Mucosa of descending colon (tissue), 3 donors: ENCODE measurements at places on chromosomes 4 and X. TPM values are rescaled to one million over a fixed set of nuclear protein-coding genes. Genes with fewer than 3 reads are reported as not detected.

NPY2R gene
- total RNA-seq: 0.51 TPM

ANAPC4 gene
- total RNA-seq: 29.6 TPM

TNMD gene
- 0.77 TPM for total RNA-seq

TCEAL6 gene
- not detected for total RNA-seq

DNA sequence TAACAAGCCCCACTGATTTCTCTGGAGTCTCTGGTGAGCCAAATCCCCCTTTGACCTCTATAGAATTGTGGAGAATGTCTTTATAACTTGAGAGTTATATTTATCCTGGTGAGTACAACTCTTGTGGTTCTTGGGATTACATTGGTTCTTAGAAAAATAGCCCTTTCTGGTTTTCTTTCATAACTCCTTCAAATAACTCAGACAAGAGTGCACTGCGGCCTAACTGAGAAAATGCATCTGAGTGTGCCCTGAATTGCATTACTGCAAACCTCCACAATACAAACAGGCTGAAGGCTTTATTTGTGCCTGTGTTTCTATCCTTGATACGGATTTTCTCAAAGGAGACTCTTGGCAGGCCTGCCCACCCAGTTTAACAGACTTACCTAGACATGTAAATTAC, 2.7 kb downstream of the BEX3 start:
- no peak for DNase-seq

- DNase-seq: no peak
Measured at GRCh38 chrX:147565237-147565636, 346.5 kb upstream of the FMR1 start.

DNA sequence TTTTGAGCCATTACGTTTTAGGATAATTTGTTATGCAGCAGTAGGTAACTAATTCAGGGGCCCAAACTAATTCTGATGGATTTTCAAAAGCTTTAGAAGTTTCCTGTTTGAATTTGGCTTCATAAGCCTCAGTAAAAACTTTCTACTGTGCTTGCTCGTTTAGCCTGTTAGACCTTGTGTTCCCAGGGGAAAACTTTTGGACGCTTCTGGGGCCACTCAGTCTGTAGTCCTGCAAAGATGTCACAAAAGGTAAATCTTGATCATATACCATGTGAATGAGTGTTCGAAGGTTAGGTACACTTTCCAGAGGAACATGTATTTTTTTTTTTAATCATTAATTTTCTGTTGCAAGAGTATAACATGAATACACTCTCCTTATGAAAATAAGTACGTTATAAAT, 70.7 kb downstream of the SUPT20HL2 start:
- no peak for DNase-seq

GRCh38 chrX:26922278-26922677, 540.9 kb downstream of the PPP4R3C start:
- DNase-seq: no peak

DNA sequence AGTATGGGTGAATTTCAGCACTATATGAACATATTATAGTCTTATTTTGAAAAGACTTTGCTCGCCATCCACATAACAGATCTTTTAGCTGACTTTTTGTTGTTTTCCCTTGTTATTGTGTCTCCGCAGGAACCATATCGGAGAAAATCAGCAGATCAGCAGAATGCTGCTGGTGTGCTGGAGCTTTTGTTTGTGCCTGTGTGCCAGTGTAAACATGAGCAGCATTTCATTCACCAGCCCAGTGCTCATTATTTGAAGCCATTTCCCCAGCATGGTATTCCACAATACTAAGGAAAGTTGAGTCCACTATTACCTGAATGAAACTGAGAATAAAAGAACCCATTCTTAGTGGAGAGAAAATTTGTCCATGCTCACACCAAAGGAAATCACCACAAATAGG, 261.8 kb upstream of the ARX start:
- DNase-seq: no peak
